ENCODE measurements at places on chromosomes 2 and 18.

DNA sequence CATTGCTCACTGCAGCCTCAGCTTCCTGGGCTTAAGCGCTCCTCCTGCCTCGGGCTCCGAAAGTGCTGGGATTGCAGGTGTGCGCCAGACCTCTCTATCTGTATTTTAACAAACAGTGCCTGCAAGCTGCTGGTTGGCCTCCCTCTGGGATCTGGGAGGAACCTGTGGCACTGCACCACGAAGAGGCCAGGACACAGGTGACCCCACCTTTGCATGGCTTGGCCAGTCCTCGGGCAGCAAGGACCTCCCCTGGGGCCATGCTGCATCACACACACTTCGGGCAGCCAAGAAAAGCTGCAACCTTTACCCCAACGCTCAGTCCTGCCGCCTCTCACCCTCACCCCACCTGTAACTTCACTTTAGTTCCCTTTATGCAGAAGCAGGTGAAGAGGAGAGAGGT is 70.0 kb downstream of the PXDN start:
- no peak for DNase-seq

- DNase-seq, result no peak
Observed at GRCh38 chr2:154484338-154485099, 214.0 kb upstream of the KCNJ3 start.

- no peak for DNase-seq
Observed at GRCh38 chr18:70135604-70136003, 69.9 kb downstream of the RTTN start.

- DNase-seq, result no peak
Observed at GRCh38 chr2:199115169-199115568, 342.6 kb downstream of the SATB2 start.

DNA sequence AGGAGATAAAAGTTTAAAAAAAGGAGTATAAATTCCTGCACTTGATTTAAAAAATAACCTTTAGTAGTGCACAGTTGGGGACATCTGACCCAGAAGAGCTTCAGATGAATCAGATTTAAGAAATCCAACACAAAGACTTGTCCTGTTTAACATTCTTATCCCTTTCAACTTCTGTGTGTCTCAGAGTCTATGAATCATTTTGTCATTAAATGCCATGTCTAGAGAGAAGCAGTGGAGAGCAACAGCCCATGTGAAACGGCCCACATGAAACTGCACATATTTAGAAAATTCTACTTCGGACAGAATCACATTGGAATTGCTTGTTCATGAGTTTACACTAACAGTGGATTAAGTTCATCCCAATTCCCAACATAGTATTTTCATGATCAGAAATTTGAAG is 278.6 kb downstream of the SLC8A1 start:
- no peak for DNase-seq
